ENCODE measurements at places on chromosomes 12 and 14. TPM values are rescaled to one million over a fixed set of nuclear protein-coding genes. Genes with fewer than 3 reads are reported as not detected.
A peak's percentile ranks its signal among the peaks of the same experiment; 100 is the strongest.

GRCh38 chr14:95256776-95257060 lies 63.0 kb downstream of the CLMN start:
- peak; percentile 51 for DNase-seq

DNA sequence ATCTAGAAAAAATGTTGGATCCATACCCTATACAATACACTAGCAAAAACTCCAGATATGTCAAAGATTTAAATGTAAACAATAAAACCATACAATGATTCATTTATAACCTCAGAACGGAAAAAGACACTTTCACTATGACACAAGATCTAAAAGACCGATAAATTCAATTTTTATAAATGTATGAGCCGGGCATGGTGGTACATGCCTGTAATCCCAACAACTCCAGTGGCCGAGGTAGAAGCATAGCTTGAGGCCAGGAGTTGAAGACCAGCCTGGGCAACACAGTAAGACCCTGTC lies 2.5 kb upstream of the SOS2 start:
- no peak for DNase-seq

GRCh38 chr14:85625925-85626585 lies 96.1 kb downstream of the FLRT2 start:
- no peak for DNase-seq

DNA sequence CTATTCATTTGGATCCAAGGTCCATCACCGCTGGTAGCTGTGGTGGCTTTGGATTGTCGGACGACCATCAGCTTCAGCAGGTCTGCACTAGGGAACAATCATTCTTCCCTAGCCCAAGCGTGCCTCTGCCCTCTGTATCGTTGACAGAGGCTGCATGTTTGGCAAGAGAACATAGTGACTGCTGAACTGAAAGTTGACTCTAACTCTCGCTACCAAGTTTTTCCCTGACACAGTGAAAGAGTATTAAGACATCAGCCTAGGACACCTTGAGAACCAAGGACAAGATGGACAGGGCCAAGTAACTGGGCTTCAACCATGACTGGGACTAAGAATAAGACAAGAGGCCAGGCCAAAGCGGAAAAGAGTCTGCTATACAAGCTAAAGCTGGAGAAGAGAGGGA lies 26.3 kb downstream of the TSHR start:
- DNase-seq: no peak

- no peak for DNase-seq
These were observed 157.4 kb downstream of the EFCAB11 start for GRCh38 chr14:89797148-89797547.

Gene TESPA1
- total RNA-seq: not detected

Gene SLC6A15
- 4.9 TPM for total RNA-seq

Gene BEGAIN
- total RNA-seq: 1.0 TPM

Gene SPIC
- not detected for total RNA-seq
